Germinal center (tissue), 1 donor: ENCODE measurements at places on chromosomes 2 and 18.

GRCh38 chr2:25072606-25073005 lies 30.7 kb downstream of the EFR3B start:
- DNase-seq, result no peak

DNA sequence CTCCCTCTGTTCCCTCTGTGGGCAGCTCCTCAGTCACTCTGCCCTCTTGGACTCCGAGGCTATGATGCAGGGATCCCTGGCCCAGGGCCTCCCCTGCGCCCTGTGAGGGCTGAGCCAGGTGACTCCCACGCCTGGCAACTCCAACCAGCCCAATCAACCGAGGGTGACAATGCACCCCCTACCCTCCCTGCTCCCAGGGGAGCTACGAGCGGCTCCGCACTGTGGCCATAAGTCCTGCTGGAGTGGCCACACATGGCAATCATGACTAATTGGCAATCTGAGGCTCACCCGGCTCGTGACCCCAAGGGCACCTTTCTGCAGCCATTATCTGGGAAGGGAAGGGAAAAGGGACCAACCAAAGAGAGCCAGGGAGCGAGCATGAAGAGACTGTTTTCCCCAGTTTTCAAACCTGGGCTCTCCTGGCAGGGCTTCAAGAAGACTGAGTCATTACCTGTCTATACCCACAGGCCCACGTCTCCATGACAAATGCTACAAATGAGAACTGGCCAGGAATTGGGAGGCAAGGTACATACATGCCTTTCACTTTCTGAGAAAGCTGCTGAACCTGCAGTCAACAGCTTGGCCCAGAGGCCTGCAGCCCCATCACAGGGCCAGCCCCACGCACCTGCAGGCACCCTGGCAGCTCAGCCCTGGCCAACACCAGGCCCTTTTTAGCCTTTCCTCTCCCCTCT lies 45.1 kb downstream of the RPL31 start:
- no peak for DNase-seq

- DNase-seq, result no peak
These were observed 3.7 kb upstream of the ATG16L1 start for GRCh38 chr2:233247744-233248143.

- DNase-seq, result no peak
These were observed 82.3 kb downstream of the FBXO15 start for GRCh38 chr18:74065366-74065765.

DNA sequence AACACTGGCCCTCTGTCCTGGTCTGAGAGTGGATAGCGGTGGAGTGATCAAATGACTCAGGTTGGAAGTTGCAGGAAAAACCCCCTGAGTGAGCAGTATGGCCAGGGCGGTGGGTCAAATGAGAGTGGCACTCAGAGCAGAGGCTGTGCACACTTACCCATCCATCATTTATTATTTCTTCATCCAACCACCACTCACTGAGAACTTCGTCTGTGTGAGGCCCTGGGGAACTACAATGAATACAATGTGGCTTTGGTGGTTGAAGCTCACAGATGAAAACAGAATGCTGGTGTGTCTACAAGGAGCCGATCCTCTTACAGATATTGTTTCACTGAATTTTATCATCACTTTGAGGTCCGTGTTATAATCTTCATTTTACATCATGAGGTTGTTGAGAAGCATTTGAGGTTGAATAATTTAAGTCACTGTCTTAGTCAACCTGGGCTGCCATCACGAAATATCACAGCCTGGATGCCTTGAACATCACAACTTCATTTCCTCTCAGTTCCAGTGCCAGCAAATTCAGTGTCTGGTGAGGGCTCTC lies 73.4 kb upstream of the ID2 start:
- no peak for DNase-seq
